Mucosa of gallbladder (tissue), 1 donor: ENCODE measurements at places on chromosomes 7 and 10. TPM values are rescaled to one million over a fixed set of nuclear protein-coding genes. Genes with fewer than 3 reads are reported as not detected.

Gene PIK3AP1
- 68.2 TPM for total RNA-seq

Gene TMEM26
- total RNA-seq = 0.55 TPM

- DNase-seq = no peak
These were observed at the start of gene SLC18A3 for GRCh38 chr10:49610114-49610457. Gene SLC18A3 (plus strand): TSS chr10:49610310. CDS start chr10:49610741, 431 bp downstream.

Gene PCLO
- total RNA-seq = 7.4 TPM

DNA sequence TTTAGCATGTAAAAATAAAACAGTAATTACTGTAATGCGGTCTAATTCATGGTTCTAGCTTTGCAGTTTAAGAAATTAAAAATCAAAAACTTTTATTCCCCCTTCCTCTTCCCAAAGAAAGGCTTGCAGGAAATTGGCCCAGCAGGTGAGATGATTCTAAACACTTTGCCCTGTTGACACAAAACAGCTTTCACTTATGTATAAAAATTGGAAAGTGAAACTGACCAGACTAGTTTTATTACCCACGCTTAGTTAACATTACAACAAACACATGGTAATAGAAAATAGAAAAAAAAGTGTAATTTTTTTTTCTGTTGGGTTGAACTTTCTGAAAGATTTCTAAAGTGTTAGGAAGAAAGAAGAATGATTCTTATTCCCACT, 1.2 kb upstream of the CCDC6 start:
- DNase-seq = no peak

Gene CRYGN
- 0.43 TPM for total RNA-seq

DNA sequence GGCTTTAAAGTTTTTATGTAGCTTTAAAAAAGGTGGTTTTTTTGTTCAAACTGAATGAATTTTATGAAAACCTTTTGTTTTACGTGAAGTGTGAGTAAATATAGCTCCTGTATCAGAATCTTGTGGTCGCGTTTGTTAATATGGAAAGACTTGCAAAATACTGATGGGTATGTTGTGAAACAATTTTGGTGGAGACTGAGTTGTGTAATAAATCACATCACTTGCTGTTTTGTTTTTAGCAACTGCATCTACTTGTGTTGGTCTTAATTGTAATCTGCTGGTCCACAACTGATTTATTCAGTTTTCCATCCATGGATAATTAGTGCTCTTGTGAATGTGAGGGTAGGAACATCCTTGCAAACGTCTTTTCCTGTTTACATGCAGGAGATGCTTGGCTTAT, 10.5 kb downstream of the PLXDC2 start:
- DNase-seq = no peak
